ENCODE measurements at places on chromosomes 5 and 9.

DNA sequence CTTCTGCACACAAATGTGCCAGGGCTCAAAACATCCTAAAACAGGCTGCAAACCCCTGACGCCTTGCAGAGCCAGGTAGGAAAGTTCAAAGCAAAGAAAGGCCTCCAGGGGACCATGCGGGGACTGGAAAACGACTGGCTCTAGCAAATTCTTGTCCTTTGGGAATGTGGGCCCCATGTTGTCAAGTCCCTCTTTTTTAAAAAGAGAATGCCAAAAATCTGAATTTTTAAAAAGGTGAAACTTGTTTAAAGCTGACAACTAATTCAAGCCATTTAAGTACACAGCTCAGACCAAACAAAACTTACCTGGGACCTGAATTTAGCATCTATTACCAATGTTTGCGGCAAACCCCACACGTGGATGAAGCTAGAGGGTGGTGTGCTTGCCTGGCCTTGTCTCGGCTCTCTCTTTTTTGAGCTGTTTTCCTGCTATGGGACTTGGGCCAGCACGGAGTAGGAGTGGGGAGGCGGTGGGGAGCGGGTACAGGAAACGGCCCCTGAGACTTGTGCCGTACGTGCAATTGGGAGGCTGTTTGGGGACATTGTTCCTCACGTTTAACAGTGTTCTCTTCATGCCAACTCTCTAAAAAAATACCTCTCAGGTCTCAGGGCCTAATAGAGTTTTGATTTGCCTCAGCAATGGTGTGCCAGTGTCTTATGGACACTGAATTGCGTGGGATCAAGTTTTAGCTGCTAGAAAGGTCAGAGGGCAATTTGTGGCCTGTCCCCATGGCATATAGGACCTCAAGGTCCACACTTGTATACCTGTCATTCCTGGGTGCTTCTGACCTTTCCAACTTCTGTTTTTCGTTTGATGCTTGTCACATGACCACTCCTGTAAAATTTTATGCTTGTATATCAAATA is 15.1 kb upstream of the PHF19 start:
- peak overlapping the region; percentile 88 for H3K27ac ChIP-seq
- peak; percentile 65 for DNase-seq
- H3K4me3 ChIP-seq: no peak overlapping the region
- no peaks in the 10 kb centered on the region for H3K27me3 ChIP-seq
- peaks cover 91% of the 10 kb centered on the region for H3K4me1 ChIP-seq

- no peak overlapping the region for H3K27ac ChIP-seq
- no peaks in the 10 kb centered on the region for H3K36me3 ChIP-seq
- H3K4me1 ChIP-seq: peaks cover 35% of the 10 kb centered on the region
- H3K4me3 ChIP-seq: no peak overlapping the region
- DNase-seq: no peak
Measured at GRCh38 chr5:80977764-80978163, 17.6 kb downstream of the RASGRF2 start.

- H3K27me3 ChIP-seq: no peaks in the 10 kb centered on the region
- DNase-seq: no peak
- H3K4me1 ChIP-seq: peaks cover 59% of the 10 kb centered on the region
- peak overlapping the region; percentile 80 for H3K4me3 ChIP-seq
Measured at GRCh38 chr5:42989190-42989589, 50.9 kb downstream of the ANXA2R start.

GRCh38 chr9:128152133-128153059 is 3.1 kb downstream of the LCN2 start:
- H3K4me3 ChIP-seq: no peak overlapping the region
- H3K4me1 ChIP-seq: no peaks in the 10 kb centered on the region
- no peaks in the 10 kb centered on the region for H3K27me3 ChIP-seq

DNA sequence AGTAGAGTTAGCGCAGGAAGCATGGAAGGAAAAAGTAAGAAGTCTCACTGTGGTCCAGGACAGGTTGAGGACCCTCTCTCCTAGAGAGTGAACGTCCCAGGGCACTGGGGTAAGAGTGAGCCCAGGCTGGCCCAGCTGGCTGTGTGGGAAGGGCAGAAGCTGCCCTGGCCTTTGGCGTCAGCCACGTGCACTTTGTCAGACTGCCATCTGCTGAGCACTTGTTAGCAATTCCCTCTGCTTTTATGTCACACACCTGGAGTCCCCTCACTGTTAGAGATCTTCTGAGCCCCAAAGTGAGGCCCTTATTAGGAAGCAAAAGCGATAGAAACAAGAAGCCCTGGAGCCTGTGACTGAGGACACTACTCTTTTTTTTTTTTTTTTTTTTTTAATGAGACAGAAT is 79.1 kb downstream of the UGCG start:
- peaks cover 5% of the 10 kb centered on the region for H3K4me1 ChIP-seq
- no peak for DNase-seq
- no peak overlapping the region for H3K4me3 ChIP-seq
- H3K27me3 ChIP-seq: no peaks in the 10 kb centered on the region
- no peak overlapping the region for H3K27ac ChIP-seq
- no peaks in the 10 kb centered on the region for H3K36me3 ChIP-seq

GRCh38 chr9:133368249-133368881 is 7.5 kb downstream of the SURF4 start:
- no peak overlapping the region for H3K4me3 ChIP-seq
- H3K4me1 ChIP-seq: peaks cover 72% of the 10 kb centered on the region
- H3K36me3 ChIP-seq: peaks cover 63% of the 10 kb centered on the region
- no peak overlapping the region for H3K27ac ChIP-seq

DNA sequence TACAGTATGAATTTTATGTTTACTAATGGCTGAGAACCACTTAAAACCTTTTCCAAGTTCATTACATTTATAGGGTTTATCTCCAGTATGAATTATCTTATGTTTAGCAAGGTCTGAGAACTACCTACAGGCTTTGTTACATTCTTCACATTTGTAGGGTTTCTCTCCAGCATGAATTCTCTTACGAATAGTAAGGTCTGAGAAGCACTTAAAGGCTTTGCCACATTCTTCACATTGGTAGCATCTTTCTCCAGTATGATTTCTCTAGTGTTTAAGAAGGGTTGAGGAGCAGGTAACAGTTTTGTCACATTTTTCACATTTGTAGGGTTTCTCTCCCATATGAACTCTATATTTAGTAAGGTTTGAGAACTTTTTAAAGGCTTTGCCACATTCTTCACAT is 1127.4 kb downstream of the EFNA5 start:
- H3K4me3 ChIP-seq: no peak overlapping the region
- H3K27ac ChIP-seq: no peak overlapping the region
- no peaks in the 10 kb centered on the region for H3K4me1 ChIP-seq

GRCh38 chr5:73701566-73701965 is 75.6 kb downstream of the ARHGEF28 start:
- DNase-seq: no peak
- H3K27me3 ChIP-seq: peaks cover 3% of the 10 kb centered on the region
- no peak overlapping the region for H3K27ac ChIP-seq
- H3K4me1 ChIP-seq: no peaks in the 10 kb centered on the region

DNA sequence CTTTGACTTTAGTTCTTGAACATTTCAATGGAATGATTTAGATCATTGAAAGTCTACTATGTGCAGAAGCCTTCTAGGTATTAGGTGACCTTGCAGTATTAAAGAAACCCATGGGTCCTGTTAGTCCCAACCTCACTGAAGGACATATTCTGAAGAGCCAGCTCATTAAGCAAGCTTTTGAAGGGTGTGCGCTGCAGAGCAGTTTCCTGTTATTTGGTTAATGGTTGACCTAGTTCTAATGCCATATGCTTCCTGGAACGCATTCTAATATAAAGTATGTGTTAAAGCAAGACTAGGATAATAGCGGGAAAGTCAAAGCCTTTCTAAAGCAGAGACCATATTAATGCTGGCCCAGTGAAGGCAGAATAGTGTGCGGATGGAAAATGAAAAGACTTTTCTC is 20.1 kb downstream of the ZNF462 start:
- no peaks in the 10 kb centered on the region for H3K4me1 ChIP-seq
- no peaks in the 10 kb centered on the region for H3K36me3 ChIP-seq
- H3K4me3 ChIP-seq: no peak overlapping the region

DNA sequence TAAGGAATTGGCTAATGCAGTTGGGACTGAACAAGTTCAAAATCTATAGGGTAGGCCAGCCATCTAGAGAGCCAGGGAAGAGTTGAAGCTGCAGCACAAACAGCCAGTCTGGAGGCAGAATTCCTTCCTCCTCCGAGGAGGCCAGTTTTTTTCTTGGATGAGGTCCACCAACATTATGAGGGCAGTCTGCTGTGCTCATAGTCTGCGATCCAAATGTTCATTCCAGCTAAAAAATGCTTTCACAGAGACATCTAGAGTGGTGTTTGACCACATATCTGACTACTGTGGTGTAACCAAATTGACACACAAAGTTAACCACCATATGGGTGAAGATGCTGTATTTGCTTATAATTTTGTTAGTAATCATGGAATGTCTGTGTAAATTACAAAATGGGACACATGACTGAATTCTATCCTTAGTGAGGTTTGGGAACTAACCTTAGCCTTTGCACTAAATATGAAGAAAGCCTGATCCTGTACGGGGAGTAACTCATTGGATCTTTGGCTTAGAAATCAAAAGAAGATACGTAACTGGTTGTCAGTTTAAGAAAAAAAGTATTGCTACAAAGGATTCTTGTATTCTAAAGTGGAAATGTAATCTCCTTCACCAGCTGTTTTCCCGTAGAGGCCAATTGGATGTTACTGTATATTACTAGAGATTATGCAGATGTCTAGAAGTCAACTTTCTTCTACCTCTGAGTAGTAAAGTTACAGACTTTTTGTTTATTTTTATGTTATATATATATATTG is 70.6 kb downstream of the SPIN1 start:
- H3K27me3 ChIP-seq: no peaks in the 10 kb centered on the region
- peaks cover 2% of the 10 kb centered on the region for H3K36me3 ChIP-seq
- DNase-seq: no peak
- H3K4me1 ChIP-seq: no peaks in the 10 kb centered on the region
- no peak overlapping the region for H3K27ac ChIP-seq

DNA sequence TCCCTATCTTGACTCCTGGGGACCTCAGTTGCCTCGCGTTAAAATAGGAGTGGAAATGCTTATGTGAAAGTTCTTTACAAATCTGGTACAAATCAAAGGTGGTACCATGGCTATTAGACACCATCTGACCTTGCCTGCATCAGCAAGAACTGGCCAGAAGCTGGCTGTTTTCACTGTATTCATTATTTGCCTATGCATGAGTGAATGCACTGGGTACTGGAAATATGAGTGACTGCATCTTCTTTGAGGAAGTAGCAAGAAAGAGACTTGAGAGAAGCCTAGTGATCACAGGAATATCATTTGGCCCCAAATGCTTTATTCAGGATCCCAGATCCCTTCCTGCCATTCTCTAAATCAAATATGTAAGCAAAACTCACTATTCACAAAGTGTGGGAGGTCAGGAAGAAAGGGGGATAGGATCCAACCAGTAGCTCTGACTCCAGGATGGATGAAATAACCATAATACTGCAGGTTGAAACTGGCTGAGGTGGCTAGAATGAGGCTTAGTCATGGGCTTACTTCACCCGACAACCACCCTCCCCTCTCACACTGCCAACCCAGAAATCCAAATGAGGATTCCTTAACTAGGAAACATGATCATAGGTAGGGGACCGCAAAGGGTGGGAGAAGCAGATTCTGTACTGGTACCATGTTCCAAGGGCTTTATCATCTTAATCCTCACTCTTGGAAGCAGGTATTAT is 56.7 kb downstream of the FAM114A2 start:
- DNase-seq: no peak
- H3K36me3 ChIP-seq: no peaks in the 10 kb centered on the region
- peaks cover 5% of the 10 kb centered on the region for H3K27me3 ChIP-seq
- no peaks in the 10 kb centered on the region for H3K4me1 ChIP-seq
- no peak overlapping the region for H3K27ac ChIP-seq
- no peak overlapping the region for H3K4me3 ChIP-seq

DNA sequence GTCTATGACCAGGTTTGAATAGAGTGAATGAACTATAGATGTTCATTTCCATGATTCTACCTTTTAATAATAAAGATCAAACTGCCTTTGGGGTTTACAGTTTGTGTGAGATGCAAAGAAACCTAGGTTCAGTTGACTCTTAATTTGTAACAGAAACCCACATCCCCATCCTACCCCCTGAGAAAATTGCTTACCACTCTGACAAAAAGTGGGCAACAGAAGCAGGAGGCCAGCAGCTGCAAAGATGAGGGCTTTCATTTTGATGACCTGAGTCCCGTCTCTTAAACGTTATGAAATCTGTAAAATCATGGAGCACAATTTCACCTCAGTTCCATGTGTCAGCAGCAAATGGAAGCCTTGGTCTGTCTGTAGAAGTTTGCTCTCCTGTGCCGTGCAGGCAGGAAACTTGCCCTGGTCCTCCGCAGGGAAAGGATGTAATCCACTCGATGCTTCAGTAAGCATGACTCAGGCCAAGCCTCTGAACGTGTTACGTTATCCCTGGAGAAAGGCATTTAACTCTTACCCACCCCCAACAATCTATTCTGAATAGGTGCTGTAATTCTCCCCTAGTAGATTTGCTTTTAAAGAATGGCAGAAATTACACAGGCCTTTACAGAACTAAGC is at the start of gene F2RL2:
Gene F2RL2 (minus strand): TSS at position 431 of the 624 bp plus-strand sequence. CDS start 173 bp downstream, at position 258.
- no peaks in the 10 kb centered on the region for H3K4me1 ChIP-seq
- DNase-seq: no peak
- peaks cover 49% of the 10 kb centered on the region for H3K36me3 ChIP-seq

- no peak overlapping the region for H3K4me3 ChIP-seq
- DNase-seq: no peak
- H3K4me1 ChIP-seq: no peaks in the 10 kb centered on the region
- H3K27ac ChIP-seq: no peak overlapping the region
- no peaks in the 10 kb centered on the region for H3K36me3 ChIP-seq
- H3K27me3 ChIP-seq: no peaks in the 10 kb centered on the region
Measured at GRCh38 chr9:20189871-20190270, 401.0 kb upstream of the SLC24A2 start.

DNA sequence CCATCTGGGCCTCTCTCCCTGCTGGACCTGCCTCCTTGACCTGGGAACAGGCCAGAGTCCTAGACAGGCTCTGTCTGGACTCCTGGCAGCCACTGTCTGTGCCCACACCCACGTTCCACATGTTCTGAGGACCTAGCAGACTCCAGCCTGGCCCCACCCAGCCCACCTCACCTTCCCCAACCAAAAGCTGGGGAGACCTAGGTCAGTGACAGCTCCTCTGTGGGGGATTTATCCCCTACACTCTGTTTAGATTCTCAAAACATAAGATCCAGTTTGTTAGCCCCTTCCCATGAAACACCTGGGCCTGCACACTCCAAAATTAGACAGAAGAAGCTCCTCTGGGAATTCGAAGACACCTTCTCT is 59.8 kb upstream of the ADAMTS2 start:
- no peak overlapping the region for H3K27ac ChIP-seq
- no peaks in the 10 kb centered on the region for H3K27me3 ChIP-seq
- H3K36me3 ChIP-seq: no peaks in the 10 kb centered on the region

DNA sequence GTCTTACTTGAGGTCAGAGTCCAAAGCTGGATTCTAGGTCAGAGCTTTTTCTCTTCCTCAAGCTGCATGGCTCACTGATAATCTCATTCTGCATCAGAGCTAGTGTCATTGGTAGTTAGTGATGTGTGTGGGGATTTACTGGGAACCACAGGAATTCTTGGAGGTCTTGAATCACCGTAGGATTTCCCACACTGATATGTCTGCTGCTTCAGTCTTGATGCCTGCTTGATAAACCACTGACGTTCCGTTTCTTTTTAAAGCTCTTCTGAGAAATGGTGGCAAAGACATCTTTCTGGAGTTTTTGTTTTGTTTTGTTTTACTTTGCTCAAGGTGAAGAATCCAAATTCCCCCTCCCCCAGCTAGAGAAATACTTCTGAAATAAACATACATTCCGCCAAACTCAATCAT is 1.2 kb upstream of the GARIN3 start:
- no peak for DNase-seq
- no peaks in the 10 kb centered on the region for H3K36me3 ChIP-seq
- H3K4me1 ChIP-seq: peaks cover 40% of the 10 kb centered on the region
- no peak overlapping the region for H3K27ac ChIP-seq
- no peaks in the 10 kb centered on the region for H3K27me3 ChIP-seq
